Left renal cortex interstitium (tissue), 4 donors: ENCODE measurements at places on chromosomes 5 and 9. TPM values are rescaled to one million over a fixed set of nuclear protein-coding genes. Genes with fewer than 3 reads are reported as not detected.

GRCh38 chr9:4796988-4797853, 4.5 kb downstream of the RCL1 start:
- no peak for DNase-seq

PTGER4 gene
- polyA plus RNA-seq = 12.2 TPM

- no peak for DNase-seq
Observed at GRCh38 chr5:89097103-89097502, 214.1 kb upstream of the MEF2C start.

DNA sequence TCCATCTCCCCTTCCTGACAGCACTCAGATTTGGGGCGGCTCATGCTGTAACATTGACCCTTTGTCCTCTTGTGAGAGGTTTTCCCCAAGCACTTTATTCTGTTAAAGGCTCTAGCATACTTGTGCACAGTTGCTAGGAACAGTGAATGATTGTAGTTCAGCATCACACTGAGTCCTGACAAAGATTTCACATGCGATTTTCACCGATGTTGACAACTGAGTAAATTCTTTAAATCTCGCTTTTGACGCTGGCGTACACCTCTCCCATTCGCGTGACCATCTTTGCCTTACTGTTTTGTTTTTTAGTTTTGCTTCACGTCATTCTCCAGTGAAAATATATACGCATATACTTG, 780 bp downstream of the CDC37L1 start:
- no peak for DNase-seq

GRM6 gene
- 1.7 TPM for polyA plus RNA-seq

OR1Q1 gene
- not detected for polyA plus RNA-seq

GRCh38 chr9:108911820-108912219, 22.1 kb downstream of the ELP1 start:
- no peak for DNase-seq

DNA sequence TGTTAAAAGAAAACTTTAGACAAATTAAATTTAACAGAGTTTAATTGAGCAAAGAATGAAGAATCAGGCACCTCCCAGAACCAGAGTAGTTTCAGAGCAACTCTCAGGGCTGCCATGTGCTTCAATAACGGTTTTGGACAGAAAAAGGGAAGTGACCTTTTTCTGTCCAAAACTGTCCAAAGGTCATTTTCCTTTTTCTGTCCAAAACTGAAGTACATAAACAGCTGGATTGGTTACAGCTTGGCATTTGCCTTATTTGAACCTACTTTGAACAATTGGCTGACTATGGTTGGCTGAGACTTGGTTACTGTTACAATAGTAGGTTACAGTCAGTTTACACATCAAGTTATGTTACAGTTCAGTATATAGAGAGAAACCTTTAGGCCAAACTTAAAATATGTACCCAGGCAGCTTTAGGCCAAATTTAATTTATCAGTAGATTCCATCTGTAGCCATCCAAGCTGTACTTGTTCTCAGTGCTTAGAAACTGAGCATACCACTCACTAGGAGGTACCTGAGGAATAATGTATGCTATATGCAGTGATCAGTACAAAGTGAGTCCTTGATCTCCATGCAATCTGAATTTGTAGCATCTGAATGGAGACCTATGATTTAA, 44.0 kb downstream of the C9orf85 start:
- DNase-seq = no peak

- DNase-seq = no peak
Observed at GRCh38 chr5:66633754-66634153, 37.6 kb downstream of the MAST4 start.

- DNase-seq = no peak
Observed at GRCh38 chr9:124623966-124624734, 117.0 kb upstream of the NR5A1 start.

DNA sequence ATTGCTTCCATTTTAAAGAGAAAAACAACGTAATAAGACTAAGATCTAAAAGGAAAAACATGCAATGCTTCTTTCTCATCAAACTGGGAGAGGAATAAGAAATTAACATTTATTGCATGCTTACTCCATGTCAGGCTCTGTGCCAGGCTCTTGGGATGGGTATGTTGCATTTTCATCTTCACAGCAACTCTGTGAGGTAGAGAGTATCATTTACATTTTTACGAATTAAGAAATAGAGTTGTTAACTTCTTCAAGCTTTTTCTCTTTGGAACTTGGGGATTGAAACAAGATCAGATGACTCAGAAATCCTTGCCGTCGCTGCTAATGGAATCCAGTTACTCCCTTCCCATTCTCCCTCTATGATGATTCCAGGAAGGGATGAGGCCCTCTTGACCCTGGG, 39.5 kb downstream of the PDE8B start:
- no peak for DNase-seq

GDF9 gene
- 1.8 TPM for polyA plus RNA-seq

SLU7 gene
- 71.6 TPM for polyA plus RNA-seq

SLC22A4 gene
- 4.6 TPM for polyA plus RNA-seq

DNA sequence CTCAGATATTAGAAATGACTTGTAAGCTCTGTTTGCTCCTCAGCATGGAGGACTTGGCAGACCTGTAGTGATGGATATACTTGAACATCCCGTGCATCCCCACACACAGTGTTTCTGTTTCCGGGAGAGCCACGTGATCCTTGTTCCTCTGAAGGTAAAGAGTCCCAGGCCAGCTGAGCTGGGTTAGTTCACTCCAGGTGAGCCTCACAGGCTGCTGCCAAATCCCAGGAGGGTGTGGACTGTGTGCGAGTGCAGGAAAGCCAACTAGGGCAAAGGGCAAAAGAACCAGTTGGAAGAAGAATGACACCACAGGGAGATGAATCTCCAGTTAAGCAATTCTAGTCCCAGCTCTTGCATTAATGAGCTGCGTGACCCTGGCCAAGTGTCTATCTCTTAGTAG, 10.4 kb upstream of the TOMM5 start:
- DNase-seq = no peak

BRINP1 gene
- 6.0 TPM for polyA plus RNA-seq

GRCh38 chr9:72856972-72857623, 95.8 kb downstream of the ALDH1A1 start:
- no peak for DNase-seq

- DNase-seq = no peak
Observed at GRCh38 chr9:114403153-114403756, 15.5 kb upstream of the AKNA start.

- DNase-seq = no peak
Observed at GRCh38 chr5:138276402-138277054, 2.1 kb upstream of the GFRA3 start.

WWC1 gene
- 81.7 TPM for polyA plus RNA-seq

- DNase-seq = no peak
Observed at GRCh38 chr5:126368239-126368812, 54.9 kb upstream of the GRAMD2B start.

DNA sequence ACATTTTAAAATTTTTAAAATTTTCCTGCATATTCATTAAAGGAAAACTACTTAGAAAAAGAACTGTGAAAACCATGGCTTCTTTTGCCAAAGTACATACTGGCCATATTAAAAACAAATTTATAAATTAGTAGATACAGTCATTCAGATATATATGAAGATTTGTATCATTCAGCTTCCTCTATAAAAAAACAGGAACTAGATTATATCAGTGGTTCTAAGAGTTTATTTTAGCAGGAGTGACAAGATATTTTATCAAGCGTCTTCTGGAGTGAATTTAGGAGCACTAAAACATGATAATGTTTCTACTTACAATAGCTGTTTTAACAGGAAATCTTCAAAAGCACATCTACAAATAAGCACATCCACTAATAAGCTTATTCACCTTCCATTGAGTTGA, 171.4 kb downstream of the RAPGEF6 start:
- DNase-seq = no peak
